Activated CD4-positive, alpha-beta T cell treated with anti-CD3 and anti-CD28 coated beads, Interleukin-2, amount 50 U/mL, for 16 hours (primary cell): ENCODE measurements at places on chromosomes 4 and X.

- no peak for DNase-seq
These were observed 407.1 kb downstream of the ADAM29 start for GRCh38 chr4:175325230-175325629.

DNA sequence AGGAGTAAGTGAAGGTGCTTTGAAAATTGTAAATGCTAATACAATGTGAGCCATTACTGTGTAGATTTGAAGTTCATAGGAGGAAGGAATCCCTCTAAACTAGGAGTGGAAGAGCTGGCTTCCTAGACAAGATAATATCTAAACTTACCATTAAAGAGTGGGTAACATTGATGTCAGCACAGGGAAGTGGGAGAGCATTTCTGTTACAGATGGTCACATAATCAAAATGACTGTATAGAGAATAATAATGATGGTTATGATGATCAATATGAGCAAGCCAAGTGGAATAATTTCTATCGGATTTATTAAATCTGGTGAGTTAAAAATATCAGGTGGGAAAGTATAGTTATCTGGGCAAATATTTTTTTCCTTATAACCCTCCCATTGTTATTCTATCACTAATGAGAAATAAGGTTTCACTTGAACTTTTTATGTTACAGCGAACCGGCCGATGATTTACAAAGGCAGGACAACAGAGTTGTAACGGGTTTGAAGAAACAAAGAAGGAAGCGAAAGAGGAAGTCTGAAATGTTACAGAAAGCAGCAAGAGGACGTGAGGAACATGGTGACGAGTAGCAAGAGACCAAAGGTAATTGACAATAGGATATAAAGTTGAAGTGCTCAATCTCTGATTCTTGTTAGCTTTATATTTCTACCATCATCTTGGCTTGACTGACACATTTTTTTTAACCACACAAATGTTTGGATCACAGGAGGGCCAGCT, 43.5 kb downstream of the FMR1NB start:
- DNase-seq: no peak

- DNase-seq: no peak
These were observed 194.9 kb downstream of the CBLL2 start for GRCh38 chrX:22467571-22467970.

GRCh38 chr4:26326791-26327190, 6.0 kb downstream of the RBPJ start:
- DNase-seq: no peak

GRCh38 chr4:183158062-183158461, 59.0 kb downstream of the WWC2 start:
- no peak for DNase-seq

DNA sequence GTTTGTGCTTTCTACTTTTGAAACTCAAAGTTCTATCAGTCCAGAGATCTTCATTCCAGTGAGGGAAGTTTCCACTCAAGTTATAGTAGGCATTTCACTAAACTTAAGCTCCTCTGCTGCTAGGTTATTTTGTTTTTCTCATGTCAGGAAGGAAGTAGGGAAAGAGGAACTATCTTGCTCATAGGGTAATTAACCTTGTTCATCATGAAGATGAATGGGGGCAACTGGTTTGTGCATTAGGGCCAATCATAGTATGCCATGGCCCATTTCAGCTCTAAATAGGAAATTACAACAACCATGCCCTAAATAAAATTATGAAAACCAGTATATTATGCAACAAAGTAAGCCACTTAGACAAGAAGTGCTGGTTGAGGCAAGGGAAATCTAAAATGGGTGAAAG, 804.7 kb upstream of the NDST4 start:
- no peak for DNase-seq

GRCh38 chr4:40317916-40318658, 17.0 kb upstream of the CHRNA9 start:
- DNase-seq: no peak

- no peak for DNase-seq
These were observed 12.9 kb upstream of the MAOA start for GRCh38 chrX:43643201-43643600.

DNA sequence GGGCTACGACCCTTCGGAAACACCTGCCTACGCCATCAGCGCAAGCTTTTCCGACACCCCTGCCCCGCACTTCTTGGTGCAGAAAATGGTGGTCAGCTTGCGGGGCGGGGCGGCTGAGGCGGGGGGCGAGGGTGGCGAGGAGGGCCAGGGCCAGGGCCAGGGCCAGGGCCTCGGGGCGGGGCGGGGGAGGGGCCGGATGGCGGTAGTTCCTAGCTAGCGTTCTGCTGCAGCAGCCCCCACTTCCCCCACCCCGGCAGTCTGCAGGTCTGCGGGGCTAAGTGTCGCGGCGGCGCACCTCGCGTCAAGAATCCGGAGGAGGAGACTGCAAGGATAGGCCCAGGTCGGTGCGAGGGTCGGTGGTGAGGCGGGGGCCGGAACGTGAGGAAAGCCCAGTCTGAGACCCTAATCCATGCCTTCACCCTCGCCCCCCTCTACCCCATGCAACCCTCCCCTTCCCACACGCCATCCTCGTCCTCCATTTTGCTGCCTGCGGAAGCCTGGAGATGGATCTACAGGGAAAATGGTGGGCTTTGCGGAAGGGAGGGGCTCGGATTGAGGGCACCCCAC, 600 bp downstream of the BEX4 start:
- DNase-seq: no peak
